MM.1S (cell line): ENCODE measurements at places on chromosomes 5 and 9.
A peak's percentile ranks its signal among the peaks of the same experiment; 100 is the strongest.

DNA sequence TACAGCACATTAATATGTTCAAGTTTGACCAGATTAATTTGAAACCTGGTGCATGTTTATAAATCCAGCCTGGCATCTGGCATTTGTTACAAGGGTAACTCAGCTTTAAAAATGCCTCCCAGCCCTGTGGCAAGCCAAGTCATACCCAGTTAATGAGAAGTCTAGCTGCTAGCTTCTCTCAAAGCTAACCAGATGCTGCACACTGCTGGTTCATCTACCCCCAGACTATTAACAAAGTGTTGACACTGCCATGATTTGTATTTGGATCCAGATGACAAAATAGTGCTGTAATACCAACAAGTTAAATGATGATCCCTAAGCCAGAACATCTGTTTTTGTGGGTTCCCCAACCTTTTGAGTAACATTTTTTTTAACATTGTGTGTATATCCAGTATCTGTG lies 573.7 kb upstream of the DAB2 start:
- no peaks in the 10 kb centered on the region for H3K4me1 ChIP-seq
- H3K27me3 ChIP-seq: no peaks in the 10 kb centered on the region
- H3K27ac ChIP-seq: no peak overlapping the region
- DNase-seq: no peak
- no peak overlapping the region for H3K4me3 ChIP-seq

DNA sequence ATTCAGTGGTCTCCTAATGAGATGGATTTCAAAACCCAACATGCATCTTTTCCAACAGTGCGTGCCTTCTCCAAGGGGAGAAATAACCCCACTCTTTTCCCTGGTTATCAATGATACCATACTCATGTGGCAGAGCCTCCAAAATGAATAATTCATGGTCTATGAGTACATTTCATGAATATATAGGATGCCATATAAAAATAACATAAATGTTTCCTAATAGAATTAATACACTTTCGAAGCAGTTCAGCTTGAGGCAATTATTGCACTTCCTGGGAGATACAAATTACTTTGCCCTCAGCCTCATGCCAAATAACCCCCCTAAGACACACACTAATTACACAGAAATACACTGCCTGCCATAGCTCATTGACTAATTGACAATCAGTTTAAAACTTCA lies 318.6 kb downstream of the ZSWIM6 start:
- no peaks in the 10 kb centered on the region for H3K4me1 ChIP-seq
- H3K36me3 ChIP-seq: no peaks in the 10 kb centered on the region
- H3K4me3 ChIP-seq: no peak overlapping the region
- no peak for DNase-seq

DNA sequence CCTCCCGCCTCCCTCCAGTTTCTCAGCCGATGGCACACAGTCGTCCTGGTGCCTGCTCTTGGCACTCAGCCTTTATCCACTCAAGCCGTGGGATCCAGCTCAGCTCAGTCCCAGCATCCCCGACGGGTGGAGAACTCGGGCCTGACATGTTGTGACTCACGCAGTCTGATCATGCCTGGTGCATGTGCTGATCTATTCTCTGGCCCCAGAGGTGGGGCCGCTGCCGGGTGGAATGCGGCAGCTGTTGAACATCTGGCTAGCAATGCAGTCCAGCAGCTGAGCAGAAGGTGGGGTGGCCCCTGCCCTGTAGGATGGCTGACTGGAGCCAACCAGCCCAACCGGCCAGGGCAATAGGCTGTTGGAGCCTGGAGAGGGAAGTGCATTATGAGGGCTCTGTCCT lies 1.7 kb upstream of the AIF1L start:
- no peak overlapping the region for H3K4me3 ChIP-seq
- H3K27ac ChIP-seq: no peak overlapping the region
- no peaks in the 10 kb centered on the region for H3K36me3 ChIP-seq
- H3K27me3 ChIP-seq: peaks cover 78% of the 10 kb centered on the region
- no peak for DNase-seq

DNA sequence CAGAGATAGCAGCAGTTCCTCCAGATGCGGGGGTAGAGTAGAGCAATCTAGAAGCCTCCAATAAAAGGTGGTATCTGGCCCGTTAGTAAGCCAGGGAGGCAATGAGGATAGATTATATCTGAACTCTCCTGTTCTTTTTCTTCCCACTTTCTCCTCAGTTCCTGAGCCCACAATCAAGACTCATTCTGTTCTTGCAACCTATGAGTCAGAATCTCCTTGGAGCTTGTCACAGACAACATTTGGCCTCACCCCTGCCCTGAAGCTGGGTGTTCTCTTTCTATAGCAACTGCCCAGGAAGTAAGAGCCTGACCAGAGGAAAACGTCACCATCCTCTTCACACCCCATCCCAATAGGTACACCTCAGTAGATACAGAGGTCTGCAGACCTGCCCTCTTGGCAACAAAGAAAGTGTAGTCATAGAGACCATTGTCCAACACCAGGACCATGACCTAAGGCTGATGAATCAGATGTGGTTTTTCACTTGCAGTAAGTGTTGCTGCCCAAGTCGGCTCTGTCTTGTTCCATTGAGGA lies 76.3 kb upstream of the PCA3 start:
- no peak overlapping the region for H3K27ac ChIP-seq
- no peaks in the 10 kb centered on the region for H3K27me3 ChIP-seq
- H3K36me3 ChIP-seq: no peaks in the 10 kb centered on the region
- no peak for DNase-seq

- no peaks in the 10 kb centered on the region for H3K4me1 ChIP-seq
- DNase-seq: peak; percentile 9
- H3K4me3 ChIP-seq: no peak overlapping the region
- H3K27ac ChIP-seq: no peak overlapping the region
- no peaks in the 10 kb centered on the region for H3K27me3 ChIP-seq
Measured at GRCh38 chr5:77518304-77518703, 26.2 kb upstream of the WDR41 start.

GRCh38 chr9:114016629-114017423 lies 61.3 kb downstream of the AMBP start:
- H3K4me3 ChIP-seq: no peak overlapping the region
- no peak overlapping the region for H3K27ac ChIP-seq
- H3K4me1 ChIP-seq: no peaks in the 10 kb centered on the region
- no peaks in the 10 kb centered on the region for H3K36me3 ChIP-seq

GRCh38 chr5:41973887-41974286 lies 48.8 kb downstream of the FBXO4 start:
- no peak overlapping the region for H3K27ac ChIP-seq
- DNase-seq: no peak
- no peak overlapping the region for H3K4me3 ChIP-seq
- H3K4me1 ChIP-seq: 0 out of 2 replicates have a peak, but pooled peaks cover 2% of the 10 kb centered on the region
- no peaks in the 10 kb centered on the region for H3K27me3 ChIP-seq
